Activated naive CD4-positive, alpha-beta T cell (primary cell): ENCODE measurements at places on chromosomes 7 and 10.

DNA sequence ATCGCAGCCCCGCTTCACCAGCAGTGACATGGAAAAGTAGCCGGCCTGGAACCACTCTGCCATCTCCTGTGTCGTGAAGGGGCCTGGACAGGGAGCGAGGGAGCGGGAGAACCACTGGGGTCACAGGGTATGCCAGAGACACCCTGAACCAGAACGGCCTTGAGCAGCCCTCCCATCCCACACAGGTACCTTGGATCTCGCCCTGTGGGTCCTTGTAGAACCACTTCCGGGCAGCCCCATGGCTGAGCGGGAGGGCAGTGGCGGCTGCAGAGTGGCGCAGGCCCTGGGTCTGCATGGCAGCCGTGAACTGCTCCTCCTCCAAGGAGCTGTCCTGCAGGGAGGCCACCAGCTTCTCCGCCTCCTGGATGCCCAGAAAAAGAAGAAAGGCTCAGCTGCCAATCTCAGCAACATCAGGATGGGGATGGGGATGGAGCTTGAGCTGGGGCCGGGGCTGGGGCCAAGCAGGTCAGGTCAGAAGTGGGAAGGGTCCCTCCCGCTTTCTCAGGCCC lies 9.5 kb downstream of the GIGYF1 start:
- no peak for DNase-seq

DNA sequence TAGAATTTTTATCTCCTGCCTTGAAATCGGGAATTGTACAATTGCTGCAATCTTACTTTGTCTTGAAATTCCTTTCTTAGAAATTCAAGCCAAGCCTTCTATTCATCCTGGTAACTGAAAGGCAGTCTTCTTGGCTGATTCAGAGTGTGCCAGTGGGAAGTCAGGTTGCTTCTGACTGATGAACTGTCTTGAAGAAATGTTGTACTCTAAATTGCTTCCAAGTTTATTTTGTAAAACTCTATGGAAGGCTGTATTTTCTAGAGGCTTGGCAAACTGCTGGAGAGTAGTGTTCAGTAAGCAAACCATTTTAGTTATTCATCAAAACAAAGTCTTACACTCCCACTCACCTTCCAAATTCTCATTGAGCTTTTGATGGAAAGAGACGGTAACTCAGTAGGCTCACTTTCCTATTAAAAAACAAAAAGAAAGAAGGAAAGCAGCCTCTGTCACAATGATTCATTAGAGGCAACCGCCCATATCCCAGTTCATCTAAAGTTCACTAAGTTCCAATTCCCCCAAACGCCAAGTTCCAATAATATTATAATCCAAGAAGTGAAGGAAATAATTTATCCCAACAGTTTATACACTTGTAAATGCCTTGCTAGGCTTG lies 187.9 kb upstream of the MALRD1 start:
- DNase-seq = no peak

GRCh38 chr10:72344932-72345331 lies 9.8 kb downstream of the DNAJB12 start:
- no peak for DNase-seq

GRCh38 chr10:125006921-125007426 lies 65.1 kb downstream of the ZRANB1 start:
- no peak for DNase-seq

DNA sequence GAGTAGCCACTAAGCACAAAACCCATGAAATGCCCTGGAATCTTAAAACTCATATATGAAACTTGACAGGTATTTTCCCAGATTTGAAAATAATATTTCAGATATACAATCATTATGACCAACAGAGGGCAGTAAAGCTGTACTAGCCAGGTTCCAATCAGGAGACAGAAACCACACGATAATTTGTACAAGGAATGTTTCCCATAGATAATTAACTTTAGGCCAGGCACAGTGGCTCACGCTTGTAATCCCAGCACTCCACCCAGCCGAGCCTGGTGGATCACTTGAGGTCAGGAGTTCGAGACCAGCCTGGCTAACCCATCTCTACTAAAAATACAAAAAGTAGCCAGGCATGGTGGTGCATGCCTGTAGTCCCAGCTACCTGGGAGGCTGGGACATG lies 31.0 kb upstream of the NUB1 start:
- DNase-seq = no peak

DNA sequence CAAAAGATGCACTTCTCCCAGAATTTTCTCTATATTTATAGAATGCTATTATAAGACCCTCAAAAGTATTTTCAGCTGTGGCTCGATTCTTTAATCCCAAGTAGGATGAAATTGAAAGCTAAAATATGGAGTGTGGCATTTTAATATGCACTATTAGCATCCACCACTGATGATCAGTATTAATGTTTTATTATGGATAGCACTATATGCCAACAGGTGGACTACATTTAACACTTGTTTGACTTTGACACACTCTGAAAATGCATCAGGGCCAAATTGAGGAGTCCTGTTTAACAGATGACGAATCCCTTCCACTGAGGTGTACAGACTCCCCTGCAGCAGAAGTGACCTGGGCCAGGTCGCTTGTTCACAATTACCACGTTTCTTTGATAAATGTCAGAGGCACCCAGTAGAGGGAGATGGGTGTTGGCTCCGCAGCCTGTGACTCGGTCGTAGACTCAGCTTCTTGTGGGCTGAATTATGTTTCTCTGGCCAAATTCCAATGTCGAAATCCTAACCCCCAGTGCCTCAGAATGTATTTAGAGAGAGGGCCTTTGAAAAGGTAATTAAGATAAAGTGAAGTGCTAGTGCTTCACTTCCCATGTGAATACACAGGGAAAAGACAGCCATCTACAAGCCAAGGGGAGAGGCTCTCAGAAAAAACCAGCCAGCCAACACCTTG lies 48.1 kb downstream of the WIPF3 start:
- DNase-seq = no peak

- DNase-seq = no peak
These were observed at the start of gene SSC4D for GRCh38 chr7:76409537-76409936. TSS of gene SSC4D (minus strand) at chr7:76409697. CDS start at chr7:76404439, 5,258 bp downstream.

- DNase-seq = no peak
These were observed 116.3 kb upstream of the PPP2R2D start for GRCh38 chr10:131784363-131785120.

DNA sequence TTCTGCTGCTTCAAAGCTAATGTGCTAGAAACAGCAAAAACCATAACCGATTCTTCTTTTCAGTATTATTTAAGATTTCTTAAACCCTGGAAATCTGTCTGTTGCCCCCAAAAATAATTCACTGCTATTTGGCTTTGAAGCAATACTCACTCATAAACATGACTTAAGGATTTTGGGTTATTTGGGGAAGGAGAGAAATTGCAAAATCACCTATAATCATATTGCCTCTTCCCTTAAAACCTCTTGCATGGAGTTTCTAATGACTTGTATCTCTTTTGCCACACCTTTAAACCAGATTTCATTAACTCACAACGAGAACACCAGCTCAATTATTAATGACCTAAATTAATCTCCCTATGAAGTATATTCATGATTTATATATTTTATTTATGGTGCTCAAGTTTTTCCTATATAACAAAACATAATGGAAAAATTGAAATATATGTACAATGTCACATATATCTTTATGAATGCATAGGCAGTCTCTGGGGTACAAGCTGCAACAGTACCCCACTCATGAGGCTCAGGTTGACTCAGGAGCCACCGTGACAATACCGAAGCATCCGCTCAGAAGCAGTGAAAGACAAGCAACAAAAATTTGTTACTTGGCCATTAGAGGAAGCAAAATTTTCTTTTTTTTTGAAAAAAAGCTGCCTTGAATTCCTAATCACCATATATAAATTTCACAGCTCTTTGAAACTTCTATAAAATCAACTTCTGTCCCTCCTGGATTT lies 3.0 kb downstream of the NAMPT start:
- DNase-seq = no peak

- DNase-seq = no peak
These were observed 81.4 kb downstream of the HECW1 start for GRCh38 chr7:43193893-43194292.

- no peak for DNase-seq
These were observed 10.9 kb downstream of the FAM3C start for GRCh38 chr7:121385056-121385799.

DNA sequence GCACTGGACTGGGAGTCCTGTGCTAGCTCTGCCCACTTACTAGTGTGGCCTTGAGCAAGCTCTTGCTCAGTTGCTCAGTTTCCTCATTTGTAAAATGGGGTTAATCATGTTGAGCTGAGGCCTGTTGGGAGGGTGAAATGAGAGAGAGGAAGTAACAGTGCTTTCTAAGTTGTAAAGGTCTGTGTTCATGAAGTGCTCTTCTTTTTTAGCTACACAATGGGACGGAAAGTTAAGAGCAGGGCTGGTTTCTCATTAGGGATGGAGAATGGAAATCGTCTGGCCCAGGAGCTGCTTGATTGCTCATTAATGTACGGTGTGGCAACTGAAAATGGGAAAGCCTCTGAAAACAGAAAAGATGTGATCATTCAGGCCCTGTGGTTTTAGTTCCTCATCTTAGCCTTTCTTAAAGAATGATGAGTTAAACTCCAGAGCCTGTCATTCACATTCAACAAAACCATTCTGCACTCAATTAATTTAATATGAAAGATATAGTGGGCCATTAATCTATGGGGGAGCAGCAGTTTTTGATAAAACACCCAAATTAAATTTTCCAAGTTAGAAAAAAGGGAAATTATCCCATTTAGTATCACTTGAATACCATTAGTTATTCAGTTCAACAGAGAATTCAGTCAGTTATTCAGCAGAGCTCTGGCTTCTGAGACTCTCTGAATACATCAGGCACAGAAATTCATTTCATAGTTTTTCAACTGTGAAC lies 60.5 kb downstream of the SH2D4B start:
- no peak for DNase-seq

- DNase-seq = no peak
These were observed at the start of gene CRTAC1 for GRCh38 chr10:98030093-98030821. TSS of gene CRTAC1 (minus strand) at chr10:98030621. CDS start at chr10:98030472, 149 bp downstream.

DNA sequence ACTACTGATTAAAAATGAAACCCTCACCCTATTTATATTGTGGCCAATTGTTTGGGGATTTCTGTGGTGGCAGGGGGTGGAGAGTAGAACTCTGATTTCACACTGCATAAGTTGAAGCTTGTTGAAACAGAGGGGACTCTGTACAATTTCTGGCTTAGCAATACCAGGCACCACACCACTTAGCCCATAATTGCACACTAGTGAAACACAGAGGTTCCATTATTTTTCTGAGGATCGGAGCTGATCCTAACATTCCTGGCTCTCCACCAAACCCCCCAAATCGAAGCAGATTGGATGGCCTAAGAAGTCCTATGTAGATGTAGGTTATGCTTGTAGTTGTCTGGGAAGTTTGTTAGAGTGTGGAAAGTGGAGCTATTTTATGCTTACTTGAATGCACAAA lies 47.0 kb downstream of the PTN start:
- DNase-seq = no peak

DNA sequence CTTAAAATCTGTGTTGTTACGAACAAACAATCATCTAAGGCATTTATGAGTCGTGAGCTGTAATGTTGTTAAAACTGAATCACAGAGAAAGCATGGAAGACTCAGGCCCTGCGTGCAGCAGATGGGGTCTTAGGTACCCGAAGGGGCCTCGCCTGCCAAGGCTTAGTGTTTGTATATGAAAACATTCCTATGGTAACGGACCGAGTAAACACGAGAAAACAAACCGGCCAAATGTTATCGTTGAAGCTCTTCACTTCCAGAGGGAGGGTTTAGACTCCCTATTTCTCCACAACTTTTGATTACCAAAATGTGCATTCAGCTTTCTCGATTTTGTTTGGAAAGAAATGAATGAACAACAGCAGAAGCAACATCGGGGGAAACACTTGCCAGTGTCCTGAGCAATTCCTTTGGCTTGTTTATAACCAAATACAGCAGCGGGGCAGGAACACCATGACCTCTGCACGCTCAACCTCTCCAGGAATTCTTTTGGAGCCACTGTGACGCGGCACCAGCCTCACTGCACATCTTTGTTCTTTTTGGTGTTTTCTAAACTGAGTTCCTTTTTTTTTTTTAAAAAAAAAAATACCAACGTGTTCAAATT lies 121.6 kb upstream of the KLF6 start:
- no peak for DNase-seq

DNA sequence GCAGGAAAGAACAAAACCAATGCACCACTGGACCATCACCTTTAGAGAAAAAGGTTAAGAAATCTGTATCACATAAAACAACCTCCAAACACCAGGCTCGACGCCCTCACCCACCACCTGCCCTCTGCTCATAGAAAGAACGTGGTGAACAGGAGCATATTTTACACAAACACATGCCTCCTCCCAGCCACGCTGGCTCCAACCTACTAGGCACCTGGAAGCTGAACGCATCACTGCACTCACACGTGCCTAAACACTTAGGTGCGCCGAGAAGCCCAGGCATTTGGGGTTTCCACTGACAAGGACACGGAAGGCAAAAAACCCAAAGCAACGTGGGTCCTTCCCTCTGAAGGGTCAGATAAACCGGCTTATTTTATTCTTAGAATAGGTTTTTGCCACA lies 56.0 kb downstream of the PTPRN2 start:
- DNase-seq = no peak

GRCh38 chr7:102991077-102991539 lies 78.3 kb downstream of the LRRC17 start:
- DNase-seq = no peak

DNA sequence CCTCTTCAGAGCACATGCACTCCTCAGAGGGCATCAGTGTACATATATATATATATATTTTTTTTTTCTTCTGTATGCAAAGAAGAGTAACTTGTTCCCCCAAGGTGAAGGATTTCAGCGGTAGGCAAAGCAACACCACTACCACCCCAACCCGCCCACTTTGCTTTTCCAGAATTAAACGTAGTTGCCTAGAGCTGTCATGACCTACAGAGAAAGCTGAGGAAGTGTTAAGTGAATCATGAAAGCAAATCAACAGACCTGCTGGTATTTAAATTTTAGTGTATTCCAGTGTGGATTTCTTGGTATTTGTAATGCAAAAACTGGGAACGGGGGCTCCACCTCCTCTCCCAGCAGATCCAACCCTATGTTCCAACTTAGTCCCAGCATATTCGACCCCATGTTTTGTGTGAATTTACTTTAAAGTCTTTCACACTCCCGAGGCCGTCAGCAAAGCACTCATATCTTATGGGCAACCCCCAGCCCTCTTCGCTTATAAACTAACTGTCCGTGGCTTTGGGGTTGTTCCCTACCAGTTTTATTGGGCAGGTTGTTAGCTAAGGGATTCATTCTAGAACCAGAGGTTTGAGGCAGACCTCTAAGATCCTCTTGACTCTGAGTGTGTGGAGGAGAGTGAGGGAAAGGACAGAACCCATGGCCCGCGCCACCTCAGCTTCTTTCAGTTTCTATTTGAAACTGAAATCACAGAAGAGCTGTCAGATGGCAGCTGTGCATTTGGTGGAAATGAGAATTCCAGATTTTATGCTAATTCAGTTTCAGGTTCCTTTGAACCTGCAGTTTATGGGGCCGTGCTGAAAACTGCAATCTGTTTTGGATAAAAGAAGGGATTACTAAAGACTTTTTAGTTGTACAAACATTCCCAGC lies 450.2 kb upstream of the GALNT17 start:
- DNase-seq = no peak

- no peak for DNase-seq
These were observed 67.9 kb downstream of the ZNF680 start for GRCh38 chr7:64494912-64495461.
